ENCODE measurements at places on chromosomes 12 and 14.

GRCh38 chr12:102167821-102168604, 29.6 kb downstream of the PMCH start:
- no peak for DNase-seq

DNA sequence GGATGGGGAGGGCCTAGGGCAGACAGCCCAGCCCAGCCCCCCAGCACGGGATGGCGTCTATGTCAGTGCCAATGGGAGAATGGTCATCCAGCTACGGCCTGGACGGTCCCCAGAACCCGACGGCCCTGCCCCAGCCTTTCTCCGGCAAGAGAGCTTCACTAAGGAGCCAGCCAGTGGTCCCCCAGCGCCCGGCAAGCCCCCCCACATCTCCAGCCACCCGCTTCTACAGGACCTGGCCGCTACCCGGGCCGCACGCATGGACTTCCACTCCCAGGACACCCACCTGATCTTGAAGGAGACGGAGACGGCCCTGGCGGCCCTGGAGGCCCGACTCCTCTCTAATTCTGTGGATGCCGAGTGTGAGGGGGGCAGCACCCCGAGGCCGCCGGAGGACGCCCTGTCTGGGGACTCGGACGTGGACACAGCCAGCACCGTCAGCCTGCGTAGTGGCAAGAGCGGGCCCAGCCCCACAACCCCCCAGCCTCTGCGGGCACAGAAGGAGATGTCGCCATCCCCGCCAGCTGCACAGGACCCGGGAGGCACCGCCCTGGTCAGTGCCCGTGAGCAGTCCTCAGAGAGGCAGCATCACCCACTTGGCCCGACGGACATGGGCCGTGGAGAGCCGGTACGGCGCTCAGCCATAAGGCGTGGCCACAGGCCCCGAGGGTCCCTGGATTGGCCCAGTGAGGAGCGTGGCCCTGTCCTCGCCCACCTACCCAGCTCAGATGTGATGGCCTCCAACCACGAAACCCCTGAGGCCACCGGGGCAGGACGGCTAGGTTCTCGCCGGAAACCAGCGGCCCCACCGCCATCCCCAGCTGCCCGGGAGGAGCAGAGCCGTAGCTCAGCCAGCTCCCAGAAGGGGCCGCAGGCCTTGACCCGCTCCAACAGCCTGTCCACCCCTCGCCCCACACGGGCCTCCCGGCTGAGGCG, 21.9 kb downstream of the CEP170B start:
- no peak for DNase-seq

DNA sequence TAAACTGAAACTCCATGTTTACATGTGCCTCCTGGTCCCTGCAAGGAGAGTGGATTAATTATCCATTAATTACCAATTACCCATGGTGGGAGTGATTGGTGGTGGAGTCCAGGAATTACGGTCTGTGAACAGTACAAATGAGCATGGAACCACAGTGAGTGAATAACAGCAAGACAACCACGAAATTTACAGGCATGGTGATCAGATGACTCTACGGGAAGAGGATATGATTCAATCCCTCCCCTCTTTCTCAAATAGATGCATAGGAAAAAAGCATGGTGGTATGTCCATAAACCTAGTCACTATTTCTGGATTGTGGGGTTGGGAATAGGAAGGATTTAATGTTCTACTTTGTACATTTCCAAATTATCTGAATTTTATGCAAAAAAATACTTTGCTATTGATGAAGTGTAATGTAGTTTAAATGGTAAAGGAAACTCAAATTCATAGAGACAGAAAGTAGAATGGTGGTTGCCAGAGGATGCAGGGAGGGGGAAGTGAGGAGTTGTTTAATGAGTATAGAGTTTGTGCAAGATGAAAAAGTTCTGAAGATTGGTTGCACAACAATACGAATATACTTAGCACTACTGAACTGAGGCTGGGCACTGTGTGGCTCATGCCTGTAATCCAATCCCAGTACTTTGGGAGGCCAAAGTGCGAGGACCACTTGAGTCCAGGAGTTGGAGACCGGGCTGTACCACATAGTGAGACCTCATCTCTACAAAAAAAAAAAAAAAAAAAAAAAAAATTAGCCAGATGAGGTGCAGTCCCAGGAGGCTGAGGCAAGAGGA, 41.2 kb upstream of the C12orf75 start:
- DNase-seq: no peak

- DNase-seq: no peak
Measured at GRCh38 chr14:20417250-20418186, 4.2 kb upstream of the TEP1 start.

DNA sequence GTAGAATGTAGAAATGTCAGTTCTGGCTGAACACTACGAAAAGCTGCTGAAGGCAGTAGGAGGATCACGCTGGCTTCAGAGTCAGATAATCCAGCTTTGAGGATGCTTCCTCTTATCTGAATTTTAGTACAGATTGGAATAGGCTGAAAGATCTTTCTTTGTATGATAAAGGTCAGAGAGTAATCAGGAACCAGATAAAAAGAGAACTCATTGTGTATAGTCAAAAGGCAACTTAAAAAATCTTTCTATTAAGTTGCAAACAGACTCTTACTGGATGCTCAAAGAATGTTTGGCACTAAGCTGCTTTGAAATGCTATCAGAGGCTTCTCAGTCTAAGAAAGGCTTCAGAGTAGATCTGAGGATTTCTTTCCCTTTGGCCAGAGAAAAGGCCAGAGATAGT, 21.8 kb upstream of the TRHDE start:
- DNase-seq: no peak

GRCh38 chr14:89654998-89655397, 238.0 kb upstream of the FOXN3 start:
- DNase-seq: no peak

GRCh38 chr12:121534495-121535148, 46.2 kb downstream of the KDM2B start:
- DNase-seq: no peak

DNA sequence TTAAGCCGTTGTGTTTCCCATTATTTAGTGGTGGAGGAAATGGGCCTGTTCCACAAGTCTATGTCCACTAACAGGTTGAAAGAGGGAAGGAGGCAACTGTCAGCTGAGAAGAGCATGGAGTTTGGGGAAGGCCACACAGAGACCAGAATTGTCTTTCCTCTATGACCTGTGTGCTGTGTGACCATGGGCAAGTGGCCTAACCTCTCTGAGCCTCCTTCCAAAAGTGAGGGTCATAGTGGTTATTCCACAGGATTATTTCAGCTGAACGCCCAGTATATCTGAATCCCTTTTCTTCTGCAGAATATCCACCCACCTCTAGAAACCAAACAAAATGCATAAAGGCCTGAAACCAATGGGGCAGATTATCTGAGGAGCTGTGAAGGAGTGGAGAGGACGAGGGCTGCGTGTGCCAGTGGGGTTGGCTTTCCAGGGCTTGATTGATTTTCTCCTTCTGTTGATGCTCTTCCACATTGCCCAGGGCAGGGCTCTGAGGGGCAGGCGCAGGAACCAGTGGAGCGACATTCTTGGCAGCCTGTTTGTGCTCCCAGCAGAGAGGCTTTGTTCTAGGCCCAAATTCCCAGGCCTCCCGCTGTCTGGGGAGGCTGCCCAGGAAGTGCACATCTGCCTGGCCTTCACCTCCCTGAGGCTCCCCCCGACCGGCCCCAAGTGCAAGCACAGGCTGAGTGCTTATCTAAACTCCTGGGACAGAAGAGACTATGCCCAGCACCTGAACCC, 452.7 kb downstream of the BCL11B start:
- DNase-seq: no peak

DNA sequence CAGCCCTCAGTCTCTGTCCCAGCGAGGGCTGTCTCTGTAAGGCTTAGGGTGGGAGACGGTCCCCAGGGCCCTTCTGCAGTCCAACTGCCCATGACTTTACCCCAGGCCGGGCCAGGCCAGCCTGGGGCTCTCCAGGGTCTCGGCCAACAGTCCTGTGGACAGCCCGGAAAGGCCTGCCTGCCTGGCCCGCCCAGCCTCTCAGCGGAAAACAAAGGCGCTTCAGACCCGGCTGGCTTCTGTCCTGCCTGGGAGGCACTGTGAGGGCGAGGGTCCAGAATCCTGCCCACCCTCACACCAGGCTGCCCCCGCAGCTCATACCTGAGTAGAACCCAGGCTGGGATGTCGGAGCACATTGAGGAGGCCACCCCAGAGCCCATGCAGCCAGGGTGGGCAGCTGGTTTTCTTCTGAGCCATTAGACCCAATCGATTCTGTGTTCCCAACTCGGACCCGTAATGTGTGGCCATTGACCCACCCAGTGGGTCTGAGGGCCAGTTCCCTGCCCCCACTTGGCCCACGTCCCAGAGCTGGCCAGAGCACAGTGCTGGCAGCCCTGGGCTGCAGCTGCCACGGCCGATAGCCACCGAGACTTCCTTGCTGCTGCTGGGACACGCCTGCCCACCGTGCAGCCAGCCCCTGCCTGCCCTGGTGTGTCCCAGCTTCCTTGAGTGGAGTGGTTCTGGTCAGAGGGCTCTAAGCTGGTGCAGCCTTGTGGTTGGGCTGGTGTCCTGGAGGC, 1.6 kb downstream of the CRIP2 start:
- DNase-seq: no peak

GRCh38 chr12:94671917-94672316, 21.6 kb upstream of the TMCC3 start:
- DNase-seq: no peak

DNA sequence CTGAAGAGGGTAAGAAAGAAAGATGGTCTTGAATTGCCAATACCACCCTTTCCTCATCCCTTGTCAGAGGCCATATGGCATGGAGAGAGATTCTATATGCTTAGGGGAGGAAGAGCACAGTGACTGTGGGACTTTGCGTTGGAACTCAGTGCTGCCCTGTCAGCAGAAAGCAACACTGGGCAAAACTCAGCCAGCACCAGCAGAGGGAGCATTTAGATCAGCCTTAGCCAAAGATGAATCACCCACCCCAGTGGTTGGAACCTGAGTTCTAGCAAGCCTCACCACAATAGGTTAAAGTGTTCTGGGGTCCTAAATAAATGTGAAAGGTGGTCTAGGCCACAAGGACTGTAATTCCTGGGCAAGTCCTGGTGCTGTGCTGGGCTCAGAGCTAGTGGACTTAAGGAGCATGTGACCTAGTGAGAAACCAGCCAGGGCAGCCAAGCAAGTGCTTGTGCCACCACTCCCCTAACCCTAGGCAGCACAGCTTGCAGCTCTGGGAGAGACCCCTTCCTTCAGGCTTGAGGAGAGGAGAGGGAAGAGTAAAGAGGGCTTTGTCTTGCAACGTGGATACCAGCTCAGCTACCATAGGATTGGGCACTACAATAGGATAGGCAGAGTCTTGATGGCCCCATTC, 11.4 kb upstream of the BCAT1 start:
- DNase-seq: no peak

DNA sequence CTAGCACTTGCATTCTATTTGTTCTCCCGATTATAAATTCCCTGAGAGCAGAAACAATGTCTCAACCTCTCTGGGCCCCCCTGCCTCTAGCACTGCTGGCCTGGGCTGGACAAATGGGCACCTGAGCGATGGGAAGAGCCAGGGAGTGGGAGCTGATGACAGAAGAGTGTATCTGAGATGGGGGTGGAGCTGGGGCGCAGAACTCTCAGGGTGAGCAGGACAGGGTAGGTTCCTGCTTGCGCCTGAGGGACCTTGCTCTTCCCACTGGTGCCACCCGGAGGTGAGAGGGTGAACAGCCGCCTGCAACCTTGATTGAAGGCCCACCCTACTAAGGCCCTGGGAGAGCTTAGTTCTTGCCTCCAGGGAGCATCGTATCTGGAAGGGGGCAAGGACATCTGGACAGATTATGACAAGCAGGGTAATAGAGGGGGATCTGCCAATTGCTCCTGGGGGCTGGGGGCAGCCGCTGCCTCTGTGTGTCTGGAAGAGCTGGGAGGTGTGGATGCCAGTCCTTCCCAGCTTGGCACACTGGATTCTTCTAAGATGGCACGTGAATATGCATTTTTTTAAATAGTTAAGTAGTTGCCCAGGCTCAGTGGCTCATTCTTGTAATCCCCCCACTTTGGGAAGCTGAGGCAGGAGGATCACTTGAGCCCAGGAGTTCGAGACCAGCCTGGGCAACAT, 43.0 kb upstream of the TSPAN9 start:
- DNase-seq: no peak

DNA sequence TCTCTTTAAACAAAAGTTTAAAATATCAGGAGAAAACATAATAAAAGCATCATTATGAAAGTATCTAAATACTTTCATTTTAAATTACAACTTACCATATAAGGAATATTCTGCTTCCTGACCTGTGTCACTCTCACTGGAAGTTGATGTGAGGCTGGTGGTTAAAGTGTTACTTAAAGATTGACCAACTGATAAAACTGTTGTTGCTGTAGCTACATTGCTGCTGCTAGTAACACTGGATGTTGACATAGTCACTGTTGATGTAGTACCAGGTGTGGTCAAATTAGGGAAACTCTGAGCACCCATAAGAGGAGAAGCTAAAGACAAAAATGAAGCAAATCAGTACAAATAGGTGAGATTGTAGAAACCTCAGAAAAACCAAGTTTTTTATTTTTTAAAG, 79.9 kb downstream of the HECTD1 start:
- DNase-seq: no peak

All from DMS 273 treated with DMSO at 0.1 percent for 48 hours (cell line).